ENCODE measurements at places on chromosomes 5 and 9.

GRCh38 chr5:111734013-111734412, 23.0 kb downstream of the NREP start:
- DNase-seq: no peak

DNA sequence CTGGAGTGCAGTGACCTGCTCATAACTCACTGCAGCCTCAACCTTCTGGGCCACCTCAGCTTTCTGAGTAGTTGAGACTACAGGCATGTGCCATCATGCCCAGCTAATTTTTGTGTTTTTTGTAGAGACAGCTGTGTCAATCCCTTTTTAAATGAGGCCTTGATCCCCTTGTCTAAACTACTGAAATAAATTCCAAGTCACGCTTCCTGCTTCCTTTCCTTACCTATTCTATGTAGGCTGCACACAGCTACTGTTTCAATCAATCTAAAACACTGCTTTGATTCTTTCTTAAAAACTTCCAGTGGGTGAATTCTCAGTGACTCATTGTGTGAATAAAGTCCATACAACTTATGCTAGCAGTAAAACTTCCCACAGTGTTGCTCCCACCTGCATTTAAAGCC, 2.9 kb upstream of the C7 start:
- DNase-seq: no peak

DNA sequence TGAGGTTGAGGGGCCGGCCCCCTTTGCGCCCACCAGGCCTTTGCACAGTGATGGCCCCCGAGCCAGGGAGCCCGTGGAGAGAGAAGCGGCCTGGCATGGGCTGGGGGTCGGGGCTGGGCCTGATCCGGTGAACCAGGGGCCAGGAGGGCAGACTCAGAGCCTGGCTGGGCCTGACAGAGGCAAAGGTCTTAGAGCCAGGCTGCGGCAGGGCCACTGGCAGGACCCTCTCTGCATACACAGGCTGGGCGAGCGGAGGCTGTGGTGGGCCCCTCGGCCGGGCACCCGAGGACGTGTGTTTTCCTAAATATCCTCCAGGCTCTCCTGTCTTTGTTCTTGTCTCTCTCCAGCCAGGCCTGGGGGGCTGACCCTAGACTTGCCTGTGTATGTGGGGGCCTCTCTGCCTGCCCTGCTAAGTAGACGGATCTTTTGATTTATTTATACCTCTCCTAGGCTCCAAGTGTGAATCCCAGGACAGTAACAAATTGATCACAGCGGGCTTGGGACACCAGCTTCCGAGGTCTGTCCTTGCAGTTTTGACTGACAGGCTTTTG, 933 bp downstream of the NEK6 start:
- DNase-seq: no peak

DNA sequence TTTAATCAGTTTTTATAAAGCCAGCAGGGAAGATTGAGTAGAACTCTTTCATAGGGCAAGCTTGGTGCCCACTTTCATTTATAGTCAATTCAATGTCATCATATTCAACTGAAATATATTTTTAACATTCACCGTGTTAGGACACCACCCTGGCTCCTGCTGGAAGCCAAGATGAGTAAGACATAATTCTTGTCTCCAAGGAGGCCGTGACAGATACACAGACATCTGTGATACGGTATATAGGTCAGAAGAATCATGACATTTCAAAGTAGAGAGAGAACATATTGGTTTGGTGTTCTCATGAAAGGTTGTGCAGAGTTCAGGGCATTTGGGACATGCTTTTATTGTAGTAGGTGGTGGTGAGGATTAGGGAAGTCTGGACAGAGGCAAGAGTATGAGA, 120.1 kb downstream of the CMYA5 start:
- no peak for DNase-seq

- no peak for DNase-seq
Measured at GRCh38 chr9:1039589-1039988, 10.6 kb upstream of the DMRT2 start.

GRCh38 chr5:14501353-14502293, 80.0 kb upstream of the OTULINL start:
- DNase-seq: no peak

GRCh38 chr9:133906932-133907910, 84.9 kb downstream of the VAV2 start:
- no peak for DNase-seq

- no peak for DNase-seq
Measured at GRCh38 chr9:16266648-16267276, 603.7 kb downstream of the BNC2 start.

GRCh38 chr9:130114741-130115140, 57.5 kb upstream of the NCS1 start:
- DNase-seq: no peak

DNA sequence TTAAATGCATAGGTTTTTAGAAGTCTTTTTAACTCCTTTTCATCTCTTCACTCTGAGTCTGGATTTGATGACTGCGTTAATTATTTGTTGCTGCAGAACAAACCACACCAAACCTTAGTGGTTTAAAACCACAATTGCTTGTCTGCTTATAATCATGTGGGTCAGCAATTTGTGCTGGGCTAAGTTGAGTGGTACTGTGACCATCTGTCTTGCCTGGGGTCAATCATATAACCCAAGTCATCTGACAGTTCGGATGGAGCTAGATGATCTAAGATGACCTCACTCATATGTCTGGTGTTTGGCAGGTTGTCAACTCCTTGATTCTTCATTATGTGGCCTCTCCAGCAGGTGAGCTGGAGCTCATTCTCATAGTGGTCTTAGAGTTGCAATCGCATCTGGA, 219.1 kb upstream of the ELAVL2 start:
- DNase-seq: no peak

DNA sequence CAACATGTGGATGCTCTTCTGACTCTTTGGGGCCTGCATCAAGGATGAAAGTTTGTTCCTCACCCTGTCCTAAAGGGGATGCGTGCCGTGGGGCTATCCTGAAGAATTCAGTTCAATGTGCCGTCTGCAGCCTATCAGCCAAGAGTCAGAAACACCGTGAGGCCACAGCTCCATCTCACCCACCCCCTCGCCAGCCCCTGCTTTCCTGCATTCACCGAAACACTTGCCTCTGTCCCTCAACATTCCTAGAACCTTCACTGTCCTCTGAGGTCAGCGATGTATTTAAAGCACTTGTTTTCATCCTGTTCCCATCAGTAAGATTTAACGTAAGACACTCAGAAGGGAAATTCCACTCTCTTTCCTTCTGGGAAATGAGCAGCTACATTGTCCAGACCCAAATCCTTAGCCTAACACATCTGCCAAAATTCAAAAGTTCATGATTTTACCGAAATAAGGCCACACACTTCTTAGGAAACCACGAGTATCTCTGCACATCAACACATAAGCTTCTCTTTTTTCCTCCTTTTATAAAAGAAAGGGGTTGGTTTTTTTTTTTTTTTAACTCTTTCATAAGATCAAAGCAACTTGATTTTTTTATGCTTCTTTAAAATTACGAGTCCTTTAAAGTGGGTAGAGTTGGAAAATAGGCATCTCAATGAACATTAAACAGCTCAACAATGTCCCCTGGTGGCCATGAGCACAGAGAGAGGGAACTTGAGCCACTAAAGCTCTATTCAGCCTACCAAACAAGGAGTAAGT, 100.7 kb downstream of the SUSD1 start:
- peak; percentile 55 for DNase-seq

GRCh38 chr5:22779499-22779898, 73.6 kb downstream of the CDH12 start:
- peak; percentile 4 for DNase-seq

All from Kasumi-1 (cell line).